ENCODE measurements at places on chromosomes 1 and 21. TPM values are rescaled to one million over a fixed set of nuclear protein-coding genes. Genes with fewer than 3 reads are reported as not detected.

The ASCL5 gene
- total RNA-seq, result not detected

The COL6A1 gene
- total RNA-seq, result 994 TPM

The ZNF648 gene
- total RNA-seq, result not detected

The NTMT2 gene
- not detected for total RNA-seq

The KANK4 gene
- 1.3 TPM for total RNA-seq

The ABCG1 gene
- total RNA-seq, result 0.51 TPM

The LBR gene
- 24.4 TPM for total RNA-seq

The AMY1B gene
- not detected for total RNA-seq

The CD101 gene
- 1.4 TPM for total RNA-seq

The CFAP107 gene
- not detected for total RNA-seq

The OR6N1 gene
- total RNA-seq, result not detected

The FCMR gene
- total RNA-seq, result not detected

The DNAI4 gene
- 9.6 TPM for total RNA-seq

The OR2T2 gene
- total RNA-seq, result not detected

The RAP1GAP gene
- 1.8 TPM for total RNA-seq

The DCAF8 gene
- total RNA-seq, result 93.7 TPM

The RGS8 gene
- 0.17 TPM for total RNA-seq

The FMO1 gene
- total RNA-seq, result 3.5 TPM

The CELA2A gene
- total RNA-seq, result not detected

The VWA5B1 gene
- total RNA-seq, result not detected

The OR2L5 gene
- total RNA-seq, result not detected

The ELF3 gene
- total RNA-seq, result 0.36 TPM

The HLCS gene
- 32.9 TPM for total RNA-seq

The RPE65 gene
- not detected for total RNA-seq

The DENND2C gene
- total RNA-seq, result 3.8 TPM

The NR0B2 gene
- not detected for total RNA-seq

The GPR25 gene
- not detected for total RNA-seq

The BEST4 gene
- 0.19 TPM for total RNA-seq

The LCE6A gene
- total RNA-seq, result not detected

The CD52 gene
- total RNA-seq, result not detected

The EPHA10 gene
- total RNA-seq, result not detected

The GJA5 gene
- not detected for total RNA-seq

The CD53 gene
- not detected for total RNA-seq

The AKR7A2 gene
- 46.6 TPM for total RNA-seq

The DHRS3 gene
- total RNA-seq, result 31.9 TPM

The LSM10 gene
- 47.3 TPM for total RNA-seq

The MMEL1 gene
- 0.92 TPM for total RNA-seq

The NUDT4B gene
- 1.6 TPM for total RNA-seq

The GPR161 gene
- 30.8 TPM for total RNA-seq

The DENND2D gene
- total RNA-seq, result not detected

The PAX7 gene
- total RNA-seq, result not detected

The FGR gene
- not detected for total RNA-seq

The KIF26B gene
- 47.0 TPM for total RNA-seq

The SPRR2E gene
- total RNA-seq, result not detected

The SPRR2G gene
- not detected for total RNA-seq

The SERTAD4 gene
- 71.7 TPM for total RNA-seq

The TFF2 gene
- not detected for total RNA-seq

The CYYR1 gene
- 4.1 TPM for total RNA-seq

The FDPS gene
- total RNA-seq, result 122 TPM

The RHOU gene
- 3.8 TPM for total RNA-seq

The IGSF5 gene
- not detected for total RNA-seq

All from chondrocyte (in vitro differentiated cells).